ENCODE measurements at places on chromosomes 7 and 10.

- DNase-seq = no peak
These were observed 851.3 kb downstream of the GRID1 start for GRCh38 chr10:85515316-85515715.

- DNase-seq = no peak
These were observed 396 bp upstream of the TAF5 start for GRCh38 chr10:103367379-103367781.

DNA sequence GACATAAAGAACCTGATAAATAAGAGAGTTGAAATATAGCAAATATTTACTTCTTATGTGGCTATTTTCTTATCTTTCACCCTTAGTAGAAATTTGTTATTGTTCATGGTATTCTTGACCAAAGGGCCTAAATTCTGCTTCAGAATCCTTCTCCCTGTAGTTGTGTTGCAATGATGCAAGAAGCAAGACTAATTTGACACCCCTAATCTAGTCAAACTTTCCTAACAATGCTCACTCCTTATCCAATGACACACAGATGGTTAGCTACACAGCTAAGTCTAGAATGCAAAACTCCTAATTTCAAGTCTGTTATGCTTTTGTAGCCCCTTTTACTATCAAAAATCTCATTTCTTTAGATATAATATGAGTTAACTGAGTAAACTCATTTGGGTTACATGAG, 56.1 kb downstream of the TWIST1 start:
- no peak for DNase-seq

GRCh38 chr7:3879355-3880075, 578.5 kb downstream of the SDK1 start:
- DNase-seq = no peak

DNA sequence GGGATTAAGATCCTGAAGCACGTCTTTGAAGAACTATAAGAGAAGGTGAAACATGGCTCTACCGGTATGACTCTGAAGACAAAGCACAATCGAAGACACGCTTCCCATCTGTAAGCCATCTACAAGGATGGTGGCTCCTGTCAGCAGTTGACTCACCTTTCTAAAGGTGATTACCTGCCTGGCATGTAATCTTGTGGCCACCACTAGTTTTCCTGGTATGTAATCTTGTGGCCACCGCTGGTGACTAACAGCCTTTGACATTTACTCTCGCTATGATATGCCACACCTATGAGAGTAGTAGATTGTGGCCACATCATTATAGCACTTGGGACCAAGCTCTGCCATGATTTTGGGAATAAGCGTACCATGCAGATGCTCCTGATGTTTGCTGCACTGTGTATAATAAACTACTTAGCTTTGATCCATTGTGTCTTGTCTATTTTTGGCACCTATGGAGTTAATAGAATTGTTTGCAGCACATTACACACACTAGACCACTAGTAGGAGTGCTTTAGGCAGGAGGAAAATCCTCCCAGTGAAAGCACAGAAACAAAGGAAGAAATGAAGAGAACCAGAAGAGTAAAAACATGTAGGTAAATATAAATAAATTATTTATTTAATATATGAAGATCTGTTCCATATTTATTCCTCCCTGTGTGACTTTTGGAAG, 59.8 kb downstream of the VAX1 start:
- no peak for DNase-seq

All from DMS 273 treated with DMSO at 0.1 percent for 48 hours (cell line).